ENCODE measurements at places on chromosomes 4 and X.
A peak's percentile ranks its signal among the peaks of the same experiment; 100 is the strongest.

- DNase-seq = no peak
Measured at GRCh38 chrX:135463937-135464336, 42.2 kb downstream of the SMIM10L2A start.

DNA sequence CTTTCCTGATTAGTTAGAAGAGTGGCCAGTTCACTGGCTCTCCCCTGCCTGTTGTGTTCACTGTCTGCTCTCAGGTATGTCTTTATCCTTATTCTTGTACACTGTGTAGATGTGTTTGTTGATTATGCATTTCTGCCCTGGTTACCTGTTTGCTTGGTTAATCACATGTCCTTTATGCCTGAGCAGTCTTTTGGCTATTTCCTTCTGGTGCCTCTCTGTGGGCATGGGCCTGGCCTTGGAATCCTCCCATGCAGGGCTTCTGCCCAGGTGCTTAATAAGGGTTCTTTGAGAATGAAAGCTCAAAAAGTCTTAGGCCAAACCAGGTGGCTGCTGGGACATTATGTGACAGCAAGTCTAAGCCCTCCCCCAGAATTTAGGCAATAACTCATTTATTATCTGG is 26.5 kb downstream of the OTUD6A start:
- no peak for DNase-seq

DNA sequence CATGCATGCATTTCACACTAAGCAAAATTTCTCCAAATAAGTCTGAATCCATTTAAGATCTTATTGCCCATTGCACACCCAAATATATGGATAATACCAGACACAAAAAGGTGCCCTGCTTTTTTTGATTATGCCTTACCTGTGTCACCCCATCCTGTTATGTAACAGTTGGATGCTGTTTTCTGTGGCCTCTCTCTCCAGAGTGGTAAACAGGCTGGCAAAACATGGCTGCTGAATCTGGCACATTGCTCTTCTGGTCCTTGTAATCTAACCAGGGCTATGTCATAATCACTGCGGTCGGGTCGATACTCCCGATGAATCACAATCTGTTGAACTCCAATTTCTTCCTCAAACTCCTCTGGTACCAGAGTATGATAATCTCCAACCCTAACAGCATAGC is 70.1 kb downstream of the PRSS12 start:
- no peak for DNase-seq

- DNase-seq = no peak
Measured at GRCh38 chr4:12932203-12932788, 551.8 kb downstream of the RAB28 start.

DNA sequence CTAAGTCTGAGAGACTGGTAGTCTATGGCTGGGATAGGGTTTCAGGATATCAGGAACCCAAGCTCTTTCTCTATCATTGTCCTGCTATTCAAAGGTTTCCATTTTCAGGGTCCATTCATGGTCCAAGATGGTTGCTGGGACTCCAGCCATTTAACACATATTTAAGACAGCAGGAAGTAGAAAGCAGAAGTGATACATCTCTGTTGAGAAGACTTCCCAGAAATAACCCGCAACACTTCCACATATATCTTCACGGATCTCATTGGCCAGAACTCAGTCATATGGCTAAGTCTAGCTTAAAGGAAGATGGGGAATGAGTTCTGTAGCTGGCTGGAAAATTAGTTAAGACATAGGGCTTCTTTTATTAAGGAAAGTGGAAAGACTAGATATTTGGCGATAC is 23.8 kb downstream of the CTSO start:
- DNase-seq = no peak

DNA sequence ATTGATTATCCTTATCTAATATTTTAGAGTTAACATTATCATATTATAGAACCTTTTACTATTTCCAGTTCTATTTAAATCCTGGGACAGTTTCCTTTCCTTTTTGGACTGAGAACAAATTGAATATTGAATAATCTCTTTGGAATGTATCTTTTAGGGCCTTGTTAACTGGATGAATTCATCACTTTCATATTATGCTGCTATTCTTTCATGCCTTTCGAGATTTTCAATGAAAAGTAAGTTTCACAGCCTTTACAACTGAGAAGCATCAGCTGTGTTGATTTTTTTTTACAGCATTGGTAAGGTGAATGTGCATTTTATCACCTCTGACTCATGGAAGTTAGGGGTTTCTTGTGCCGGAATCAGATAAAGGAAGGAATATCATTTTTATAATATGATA is 39.6 kb downstream of the PDLIM5 start:
- no peak for DNase-seq

- no peak for DNase-seq
Measured at GRCh38 chr4:24888475-24889344, 24.1 kb downstream of the CCDC149 start.

- no peak for DNase-seq
Measured at GRCh38 chr4:16579866-16580265, 318.6 kb downstream of the LDB2 start.

- DNase-seq = peak; percentile 60
Measured at GRCh38 chr4:88284439-88285234, at the start of gene PPM1K. Gene PPM1K (minus strand): TSS chr4:88284561. CDS start chr4:88278583, 5,978 bp downstream.

GRCh38 chrX:63713526-63713925 is 71.5 kb downstream of the ARHGEF9 start:
- DNase-seq = no peak

DNA sequence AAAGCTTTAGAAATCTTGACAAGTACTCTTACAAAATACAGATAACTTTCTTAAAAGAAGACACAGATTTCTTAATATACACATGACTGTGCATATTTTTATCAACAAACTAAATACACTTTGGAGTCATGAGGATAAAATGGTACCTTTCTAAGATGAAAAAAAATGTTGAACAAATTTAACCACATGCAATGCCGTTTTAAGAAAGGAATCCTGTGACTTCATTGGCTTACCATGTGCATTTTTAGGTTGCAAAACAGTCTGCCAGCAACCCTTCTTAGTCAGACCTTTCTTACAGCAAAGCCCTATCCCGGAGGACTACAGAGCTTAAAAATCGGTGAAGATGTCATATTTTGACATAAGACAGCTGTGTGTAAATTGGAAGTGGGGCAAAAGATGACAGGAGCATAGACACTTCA is 51.7 kb downstream of the GASK1B start:
- DNase-seq = no peak

GRCh38 chr4:7886007-7886973 is 53.4 kb downstream of the AFAP1 start:
- no peak for DNase-seq

DNA sequence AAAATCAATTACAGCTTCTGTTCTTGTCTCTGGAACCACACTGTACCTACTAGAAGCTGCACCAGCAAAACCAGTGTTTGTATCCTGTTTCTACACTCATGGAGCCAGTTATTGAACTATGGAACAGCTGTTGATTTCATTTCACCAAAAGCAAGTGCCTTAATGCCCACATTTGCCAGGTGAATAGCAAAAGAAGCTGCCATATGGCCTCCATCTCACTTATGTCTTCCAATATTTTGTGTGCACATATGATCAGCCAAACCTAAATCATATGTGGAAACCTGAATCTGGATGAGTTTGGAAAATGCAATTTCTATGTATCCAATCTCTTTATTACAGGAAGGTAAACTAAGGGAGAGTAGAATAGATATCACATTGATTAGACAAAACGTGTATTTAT is 415.8 kb upstream of the GRID2 start:
- DNase-seq = no peak

DNA sequence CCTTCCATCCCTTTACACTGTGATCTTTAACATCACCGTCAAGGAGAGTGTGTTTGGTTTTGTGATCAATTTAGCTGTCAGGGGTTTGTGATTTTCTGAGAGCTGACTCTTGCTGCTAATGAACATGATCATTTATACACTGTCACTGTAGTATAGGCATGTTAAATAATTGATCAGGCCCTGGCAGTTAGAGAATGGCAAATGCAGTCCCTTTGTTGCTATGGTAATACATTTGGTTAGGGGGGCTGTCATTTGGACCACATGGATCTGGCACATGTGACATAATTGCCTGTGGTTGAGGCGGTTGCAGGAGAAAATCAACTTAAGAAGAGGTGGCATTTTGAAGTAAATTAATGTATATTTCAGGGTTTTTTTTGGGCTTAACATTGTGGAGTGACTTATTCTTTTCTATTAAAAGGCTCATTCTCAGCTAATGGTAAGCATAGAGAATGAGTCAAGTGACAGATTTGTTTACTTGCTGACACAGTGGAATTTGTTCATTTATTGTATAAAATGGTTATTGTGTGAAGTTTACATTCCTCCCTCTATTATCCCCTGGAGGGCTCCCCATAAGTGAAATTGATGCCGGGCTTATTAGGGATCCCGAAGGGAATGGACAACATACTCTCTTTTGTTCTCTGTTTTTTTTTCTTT is 114.0 kb downstream of the FHIP1A start:
- no peak for DNase-seq

DNA sequence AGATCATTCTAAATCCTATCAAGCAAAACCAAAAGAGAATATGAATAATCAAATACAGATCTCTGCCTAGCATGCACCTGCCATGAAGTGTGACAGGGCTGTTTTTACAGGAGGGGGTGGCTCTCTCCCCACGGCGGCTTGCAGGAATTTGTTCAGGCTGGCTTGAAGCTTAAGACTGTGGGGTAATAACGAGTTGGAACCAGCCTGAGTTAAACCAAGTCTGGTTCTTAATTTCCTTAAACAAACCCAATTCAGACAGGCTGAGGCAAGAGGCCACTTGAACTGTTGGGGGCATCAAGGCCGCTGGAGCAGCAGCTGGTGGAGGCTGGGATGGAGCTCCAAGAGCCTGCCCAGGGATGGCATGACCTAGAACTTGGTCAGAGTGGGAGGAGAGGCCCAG is 45.1 kb upstream of the LGI2 start:
- DNase-seq = no peak

GRCh38 chr4:25171201-25171865 is 11.1 kb upstream of the SEPSECS start:
- no peak for DNase-seq

DNA sequence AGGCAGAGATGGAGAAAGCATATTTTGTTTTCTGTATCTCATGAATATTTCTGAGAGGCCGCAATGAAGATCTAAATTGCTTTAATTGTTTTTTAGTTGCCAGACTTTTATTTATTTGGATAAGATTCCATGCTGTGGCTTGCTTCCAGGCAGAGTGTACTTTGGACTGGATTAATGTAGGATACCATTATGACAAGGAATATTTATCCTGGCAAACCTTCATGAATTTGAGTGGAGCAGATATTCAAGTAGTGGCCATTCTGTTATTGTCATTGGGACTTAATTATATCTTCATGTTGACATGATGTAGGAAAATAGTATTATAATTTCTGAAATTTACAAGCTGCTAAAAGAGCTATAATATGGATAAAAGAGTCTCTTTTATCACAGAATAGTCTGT is 182.9 kb downstream of the C4orf33 start:
- no peak for DNase-seq

GRCh38 chr4:25712611-25713010 is 57.0 kb downstream of the SLC34A2 start:
- DNase-seq = no peak

DNA sequence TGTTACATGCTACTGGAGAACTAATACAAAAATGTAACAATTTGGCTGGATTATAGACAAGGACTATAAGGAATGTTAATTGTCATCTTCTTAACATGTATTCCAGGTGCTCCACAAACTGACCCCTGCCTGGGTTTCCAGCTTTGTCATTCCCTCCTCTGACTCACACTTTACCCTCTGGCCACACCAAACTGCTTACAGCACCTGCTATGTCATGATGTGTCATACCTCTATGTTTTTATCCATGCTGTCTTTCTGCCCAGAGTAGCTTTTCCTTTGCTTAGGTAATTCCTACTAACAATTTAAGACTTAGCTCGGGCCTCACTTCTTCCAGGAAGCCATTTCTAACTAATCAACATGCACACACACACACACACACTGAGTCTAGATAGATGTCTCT is 14.0 kb upstream of the SHROOM4 start:
- DNase-seq = peak; percentile 60

DNA sequence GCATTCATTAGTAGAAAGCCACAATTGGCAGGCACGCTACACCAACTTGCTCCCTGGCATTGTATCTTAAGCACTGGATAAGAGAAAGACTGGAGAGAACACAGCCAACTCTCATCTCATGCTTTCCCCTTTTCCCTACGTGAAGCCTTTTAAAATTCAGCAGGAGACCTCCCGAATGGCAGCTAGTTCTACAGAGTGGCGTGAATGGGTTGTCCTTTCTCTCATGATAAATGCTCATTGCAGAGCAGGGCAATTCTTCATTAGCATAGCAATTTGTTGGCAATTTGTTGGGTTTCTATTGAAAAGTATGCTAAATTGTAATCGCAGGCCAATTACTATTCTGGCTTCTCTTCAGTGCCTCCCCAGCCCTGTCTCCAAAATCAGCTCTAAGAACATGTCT is 48.0 kb downstream of the SEPTIN11 start:
- DNase-seq = no peak

- no peak for DNase-seq
Measured at GRCh38 chr4:113052379-113052951, 3.0 kb downstream of the ANK2 start.

GRCh38 chr4:26051240-26051639 is 137.2 kb downstream of the SMIM20 start:
- DNase-seq = no peak

GRCh38 chr4:93960450-93960849 is 131.9 kb downstream of the ATOH1 start:
- DNase-seq = no peak

GRCh38 chr4:7770224-7771050 is 169.2 kb downstream of the AFAP1 start:
- DNase-seq = no peak

- DNase-seq = no peak
Measured at GRCh38 chr4:38468339-38468866, 195.6 kb upstream of the KLF3 start.

GRCh38 chr4:145580906-145581305 is 38.3 kb upstream of the MMAA start:
- no peak for DNase-seq

GRCh38 chrX:15055146-15055930 is 182.1 kb downstream of the MOSPD2 start:
- no peak for DNase-seq

DNA sequence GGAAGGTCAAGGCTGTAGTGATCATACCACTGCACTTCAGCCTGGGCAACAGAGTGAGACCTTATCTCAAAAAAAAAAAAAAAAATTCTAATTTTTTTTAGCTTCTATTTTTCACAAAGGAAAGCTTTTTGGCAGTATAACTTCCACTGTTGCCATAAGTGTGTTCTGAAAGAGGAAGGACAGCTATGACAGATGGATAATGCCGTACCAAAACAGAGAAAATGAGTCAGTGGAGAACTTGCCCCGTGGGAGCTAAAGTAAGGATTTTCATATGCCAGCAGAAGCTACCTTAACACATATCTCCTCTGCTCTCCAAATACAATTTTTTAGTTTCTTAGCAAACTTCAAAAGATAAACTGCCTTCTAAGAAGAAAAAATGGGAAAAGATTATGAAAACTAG is 43.7 kb downstream of the RPS3A start:
- no peak for DNase-seq

DNA sequence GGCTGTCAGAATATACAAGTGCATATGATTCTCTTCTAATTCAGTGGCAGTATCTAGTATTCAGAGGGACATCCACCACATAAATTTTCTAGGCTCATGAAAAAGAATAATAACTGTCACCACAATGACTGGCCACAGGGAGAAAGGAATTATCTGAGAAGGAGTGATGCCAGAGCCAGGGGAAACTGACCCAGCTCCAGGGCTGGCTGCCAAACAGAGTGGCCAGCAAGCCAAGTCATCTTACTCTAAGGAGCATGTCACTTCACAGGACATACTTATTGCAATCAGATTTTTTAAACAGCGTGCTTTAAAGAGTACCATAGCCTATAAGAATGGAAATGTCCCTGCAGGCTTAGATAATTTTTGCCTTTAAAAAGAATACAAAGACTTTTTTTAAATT is 5.8 kb upstream of the SEPTIN11 start:
- no peak for DNase-seq
